ENCODE measurements at places on chromosomes 5 and 9. TPM values are rescaled to one million over a fixed set of nuclear protein-coding genes. Genes with fewer than 3 reads are reported as not detected.

Gene MZB1
- not detected for total RNA-seq

Gene EFCAB9
- total RNA-seq, result not detected

Gene THOC3
- 52.1 TPM for total RNA-seq

Gene SPINK4
- total RNA-seq, result not detected

Gene COL27A1
- total RNA-seq, result 7.0 TPM

Gene F2RL1
- total RNA-seq, result 272 TPM

Gene PRKACG
- total RNA-seq, result not detected

Gene UBTD2
- 14.1 TPM for total RNA-seq

Data from A549 treated with ZK216348 at 1 μM for 4 hours (cell line).